ENCODE measurements at places on chromosomes 2 and 18.

DNA sequence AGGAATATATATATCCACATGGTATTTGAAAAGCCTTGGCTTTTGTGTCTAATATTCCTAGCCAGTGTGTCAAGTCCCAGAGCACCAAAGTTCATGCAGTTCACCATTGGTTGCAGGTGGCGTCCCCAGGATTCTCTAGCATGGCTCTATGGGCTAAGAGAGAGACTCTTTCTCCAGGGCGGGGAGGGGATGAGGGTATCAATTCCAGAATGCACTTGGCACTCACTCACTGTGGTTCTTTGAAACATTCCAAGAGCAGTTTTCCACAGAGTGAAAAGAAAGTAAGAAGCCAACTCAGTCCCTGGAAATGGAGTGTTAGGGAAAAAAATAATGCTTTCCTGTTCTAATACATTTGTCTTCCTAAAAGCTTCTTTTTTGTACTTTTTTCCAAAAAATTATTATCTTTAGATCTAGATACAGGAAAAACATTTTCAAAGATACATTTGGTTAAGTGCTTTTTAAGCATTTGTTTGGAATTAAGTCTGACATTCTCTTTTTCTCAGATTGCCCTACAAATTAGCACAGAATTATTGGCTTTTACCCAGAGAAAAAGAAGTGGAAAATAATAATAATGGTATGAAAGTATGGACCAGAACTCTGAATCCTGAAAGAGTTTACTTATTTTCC lies 239.9 kb downstream of the PAX3 start:
- DNase-seq, result no peak

DNA sequence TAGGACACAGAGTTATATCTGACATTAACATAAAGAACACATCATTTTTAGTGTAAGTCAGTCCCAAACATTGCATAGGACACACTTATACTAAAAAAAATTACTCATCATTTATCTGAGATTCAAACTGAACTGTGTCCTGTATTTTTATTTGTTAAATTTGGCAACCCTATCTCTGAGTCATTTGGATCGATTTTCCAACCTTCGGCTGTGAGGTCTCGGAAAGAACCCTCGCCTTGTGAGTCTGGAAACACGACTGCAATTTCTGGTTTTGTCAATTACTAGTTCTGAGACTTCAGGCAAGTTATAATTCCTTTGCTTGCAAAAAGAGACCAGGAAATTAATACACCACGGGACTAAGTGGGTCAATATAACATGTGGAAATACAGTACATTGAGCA lies 14.0 kb downstream of the ATP8B1 start:
- DNase-seq, result no peak

DNA sequence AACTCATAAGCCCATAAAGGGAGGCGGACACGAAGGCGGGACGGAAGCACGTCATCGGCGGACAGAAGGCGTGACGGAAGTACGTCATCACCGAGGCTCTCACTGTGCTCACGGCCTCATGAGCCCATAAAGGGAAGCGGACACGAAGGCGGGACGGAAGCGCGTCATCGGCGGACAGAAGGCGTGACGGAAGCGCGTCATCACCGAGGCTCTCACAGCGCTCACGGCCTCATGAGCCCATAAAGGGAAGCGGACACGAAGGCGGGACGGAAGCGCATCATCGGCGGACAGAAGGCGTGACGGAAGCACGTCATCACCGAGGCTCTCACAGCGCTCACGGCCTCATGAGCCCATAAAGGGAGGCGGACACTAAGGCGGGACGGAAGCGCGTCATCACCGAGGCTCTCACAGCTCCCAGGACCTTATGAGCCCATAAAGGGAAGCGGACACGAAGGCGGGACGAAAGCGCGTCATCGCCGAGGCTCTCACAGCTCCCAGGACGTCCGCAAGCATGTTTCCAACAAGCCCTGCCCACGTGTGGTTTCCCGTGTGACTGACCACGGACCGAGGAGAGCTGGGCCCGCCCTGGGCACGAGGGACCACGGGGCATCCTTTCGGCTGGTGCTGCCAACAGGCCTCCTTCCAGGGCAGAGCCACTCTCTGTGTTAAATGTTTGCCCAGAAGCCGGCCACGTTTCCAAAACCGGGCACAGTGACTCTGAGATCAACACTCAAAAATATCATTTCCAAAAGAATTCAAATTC lies 182.7 kb upstream of the SALL3 start:
- no peak for DNase-seq

- no peak for DNase-seq
These were observed 24.7 kb upstream of the PTPN2 start for GRCh38 chr18:12908706-12909105.

GRCh38 chr18:45993438-45993837 lies 26.3 kb upstream of the EPG5 start:
- no peak for DNase-seq

Data from ecto neural progenitor cell (in vitro differentiated cells).